Tibial nerve (tissue), 4 donors: ENCODE measurements at places on chromosomes 6 and 20.
A peak's percentile ranks its signal among the peaks of the same experiment; 100 is the strongest.

DNA sequence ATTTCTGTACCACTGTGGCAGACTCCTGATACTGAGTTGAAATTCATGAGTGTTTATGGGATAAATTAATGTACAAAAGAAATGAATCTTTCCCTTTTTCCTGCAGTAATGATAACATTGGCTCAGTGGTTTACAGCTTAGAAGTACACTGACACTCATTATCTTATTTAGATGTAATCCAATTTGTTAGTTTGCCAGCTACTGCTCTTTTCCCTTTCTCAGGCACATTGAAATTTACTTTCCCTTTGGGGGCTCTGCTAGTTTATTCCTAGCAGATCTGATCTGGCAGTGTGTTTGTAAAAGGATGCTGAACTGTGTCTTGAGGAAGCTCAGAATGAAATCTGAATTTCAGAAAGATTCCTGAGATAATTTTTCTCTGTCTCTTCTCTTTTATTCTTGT, 3.0 kb downstream of the CEP250 start:
- no peak for DNase-seq

GRCh38 chr6:74964871-74965441, 240.9 kb downstream of the COL12A1 start:
- DNase-seq = no peak

DNA sequence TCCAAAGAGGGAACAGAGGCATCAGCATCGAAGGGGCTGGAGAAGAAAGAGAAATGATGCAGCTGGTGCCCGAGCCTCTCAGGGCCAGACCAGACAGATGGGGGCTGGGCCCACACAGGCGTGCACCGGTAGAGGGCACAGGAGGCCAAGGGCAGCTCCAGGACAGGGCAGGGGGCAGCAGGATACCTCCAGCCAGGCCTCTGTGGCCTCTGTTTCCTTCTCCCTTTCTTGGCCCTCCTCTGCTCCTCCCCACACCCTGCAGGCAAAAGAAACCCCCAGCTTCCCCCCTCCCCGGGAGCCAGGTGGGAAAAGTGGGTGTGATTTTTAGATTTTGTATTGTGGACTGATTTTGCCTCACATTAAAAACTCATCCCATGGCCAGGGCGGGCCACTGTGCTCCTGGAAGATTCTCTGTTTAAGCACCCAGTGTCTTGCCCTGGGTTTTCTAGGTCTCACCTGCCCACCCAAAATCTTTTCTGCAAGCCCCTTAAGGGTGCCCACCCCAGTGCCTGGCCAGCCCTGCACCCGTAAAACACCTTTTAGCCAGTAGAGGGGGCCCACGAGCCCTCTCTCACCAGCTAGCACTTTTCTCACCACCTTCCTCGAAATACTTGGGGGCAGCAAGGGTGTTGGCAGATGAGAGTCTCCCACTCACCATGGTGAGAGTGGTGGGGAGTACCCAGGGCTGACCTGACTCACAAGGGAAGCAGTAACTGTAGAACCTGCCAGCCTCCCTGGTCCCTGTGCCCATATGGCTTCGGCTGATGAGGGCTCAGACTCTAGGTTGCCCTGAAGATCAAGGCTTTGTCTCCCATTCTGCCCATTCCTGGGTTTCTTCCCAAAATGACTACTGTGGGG, 35.7 kb upstream of the ID1 start:
- peak; percentile 71 for DNase-seq

DNA sequence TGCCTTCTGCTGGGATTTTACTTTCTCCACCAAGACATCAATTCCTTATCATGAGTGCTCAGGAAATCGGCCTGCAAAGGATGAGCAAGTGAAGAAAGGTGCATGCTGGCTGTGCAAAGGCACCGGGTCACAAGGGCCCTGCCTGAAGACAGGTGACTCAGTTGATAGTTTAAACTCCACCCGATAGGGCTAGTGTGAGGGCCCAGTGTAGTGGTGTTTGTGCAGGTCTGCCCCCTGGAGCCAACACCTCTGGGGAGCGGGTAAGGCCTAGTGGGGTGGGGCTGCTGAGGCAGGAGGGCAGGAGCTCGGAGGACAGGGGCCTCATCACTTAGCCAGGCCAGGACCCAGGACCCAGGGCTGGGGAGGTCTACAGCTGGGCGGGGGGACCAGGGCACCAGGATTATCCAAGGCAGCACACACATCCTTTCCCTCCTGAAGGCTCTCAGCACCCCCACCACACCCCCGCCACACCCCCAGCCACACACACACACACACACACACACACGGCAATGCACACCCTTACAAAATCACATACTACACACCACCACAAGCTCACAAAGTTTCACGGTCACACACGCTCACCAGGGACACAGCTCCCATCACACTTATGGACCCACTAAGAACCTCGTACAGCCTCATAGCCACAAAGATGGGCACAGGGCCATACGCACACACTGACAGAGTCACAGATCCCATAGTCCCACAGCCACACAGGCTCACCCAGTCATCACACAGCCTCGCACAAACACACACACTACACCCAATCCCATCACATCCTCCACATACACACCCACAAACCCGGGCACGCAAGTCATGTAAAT, 75.4 kb downstream of the GRM4 start:
- DNase-seq = no peak

DNA sequence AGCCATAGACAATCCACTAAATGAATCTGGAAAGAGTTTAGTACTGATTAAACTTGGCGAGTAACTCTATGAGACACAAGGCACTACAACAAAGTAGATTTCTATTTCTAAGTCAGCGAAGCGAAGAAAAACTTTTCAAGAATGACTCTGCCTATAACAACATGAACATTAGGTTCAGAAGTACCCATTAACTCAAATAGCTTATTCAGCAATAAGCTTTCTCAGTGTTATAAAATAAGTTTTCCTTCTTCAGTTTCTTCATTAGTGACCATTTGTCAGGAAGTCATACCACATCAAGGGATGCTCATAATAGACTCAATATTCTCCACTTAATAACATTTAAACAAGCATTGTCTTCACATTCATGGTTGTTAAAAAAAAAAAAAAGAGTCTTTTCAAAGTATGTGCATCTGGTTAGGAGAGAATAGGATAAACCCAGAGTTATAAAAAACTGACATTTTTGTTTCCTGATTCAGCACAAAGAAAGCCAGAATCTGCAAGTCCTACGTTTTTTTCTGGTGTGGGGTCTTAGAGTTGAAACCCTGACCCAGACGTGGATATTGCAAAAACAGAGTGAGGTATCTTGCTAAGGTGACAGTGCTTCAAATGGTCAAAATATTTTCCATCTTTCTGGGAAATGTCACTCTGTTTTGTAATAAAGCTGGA, 148.2 kb upstream of the PREP start:
- no peak for DNase-seq

GRCh38 chr6:130697995-130698535, 129.1 kb upstream of the SMLR1 start:
- no peak for DNase-seq

DNA sequence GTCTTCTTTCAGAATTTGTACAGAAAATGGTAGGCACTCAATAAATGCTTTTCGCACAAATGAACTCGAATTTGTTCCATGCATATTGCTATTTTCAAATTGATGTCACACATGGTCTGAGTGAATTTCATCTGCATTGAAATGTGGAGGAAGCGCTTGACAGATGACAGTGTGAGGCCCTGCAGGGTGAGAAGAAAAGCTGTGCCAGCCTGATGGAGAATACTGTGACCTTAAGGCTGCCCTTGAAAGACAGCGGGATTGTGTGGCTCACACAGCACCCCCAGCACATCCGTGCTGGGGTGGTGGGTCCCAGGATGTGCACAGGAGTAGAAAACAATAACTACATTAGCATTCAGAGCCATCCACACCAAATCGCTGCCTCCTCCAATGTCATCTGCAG, 14.8 kb upstream of the MCHR2 start:
- no peak for DNase-seq

DNA sequence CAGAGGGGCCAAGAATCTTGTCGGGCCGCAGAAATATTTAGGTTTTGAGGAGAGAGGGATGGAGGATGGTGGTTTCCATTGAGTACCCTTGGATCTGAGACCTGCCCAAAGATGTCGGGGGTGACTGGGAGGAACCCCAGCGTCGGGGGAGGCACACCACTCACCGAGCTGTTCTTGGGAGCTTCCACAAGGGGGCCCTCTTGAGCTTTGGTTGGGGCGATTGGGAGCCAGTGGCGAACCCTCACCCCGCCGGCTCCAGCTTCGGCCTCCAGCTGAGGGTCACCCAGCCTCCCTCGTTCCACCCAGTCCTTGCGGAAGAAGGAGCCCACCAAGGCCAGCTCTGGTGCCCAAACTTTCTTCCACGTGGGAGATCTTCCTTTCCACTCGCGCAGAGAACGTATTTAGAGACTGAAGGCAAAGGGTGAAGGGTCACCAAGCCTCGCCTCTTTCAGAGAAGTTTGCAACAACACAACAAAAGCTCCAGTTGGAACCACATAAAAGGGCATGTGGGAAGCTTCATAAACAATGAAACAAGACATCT, 33.6 kb downstream of the APCDD1L start:
- no peak for DNase-seq

GRCh38 chr6:149806127-149806526, 56.6 kb downstream of the PCMT1 start:
- DNase-seq = no peak

GRCh38 chr6:80316686-80317231, 210.3 kb downstream of the BCKDHB start:
- no peak for DNase-seq

DNA sequence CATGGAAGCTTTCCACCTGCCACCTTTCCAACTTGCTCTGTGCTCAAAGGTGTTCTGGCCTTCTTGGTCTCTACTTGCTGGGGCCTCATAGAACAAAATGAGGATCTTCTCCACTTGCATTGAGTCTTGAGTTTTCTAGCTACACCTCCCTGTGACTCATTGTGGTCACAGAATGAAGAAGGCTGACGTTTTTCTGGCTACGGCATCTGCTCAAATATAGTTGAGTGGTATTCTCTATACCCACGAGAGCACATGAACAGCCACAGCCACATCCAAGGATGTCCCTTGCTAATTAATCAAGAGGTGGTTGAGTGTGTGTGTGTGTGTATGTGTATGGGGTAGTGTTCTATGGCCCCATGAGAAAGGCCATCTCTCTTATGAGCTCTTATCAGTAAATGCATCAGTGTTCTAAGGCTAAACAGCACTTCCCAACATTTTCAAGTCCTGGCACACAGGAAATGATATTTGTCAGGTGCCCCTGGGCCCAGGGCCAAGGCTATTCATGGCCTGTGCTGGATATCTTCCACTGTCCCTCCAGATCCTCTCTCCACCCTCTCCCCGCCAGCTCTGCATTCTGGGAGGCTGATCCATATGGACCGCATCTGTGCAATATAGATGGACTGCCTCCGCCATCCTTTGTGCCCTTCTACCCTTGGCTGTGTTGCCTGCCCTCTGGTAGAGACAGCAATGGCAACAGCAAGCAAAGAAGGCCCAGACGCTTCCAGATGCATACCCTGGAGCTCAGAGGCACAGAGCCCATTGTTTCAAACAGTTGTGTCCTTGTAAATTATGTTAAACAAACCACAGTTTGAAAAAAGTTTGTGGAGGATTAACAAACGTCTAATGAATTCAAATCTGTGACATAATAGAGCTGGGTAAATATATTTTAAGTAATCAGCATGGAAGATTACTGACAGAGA, 150.2 kb downstream of the LRFN2 start:
- DNase-seq = no peak

- DNase-seq = no peak
Measured at GRCh38 chr6:3800850-3801591, 48.2 kb upstream of the FAM50B start.

- no peak for DNase-seq
Measured at GRCh38 chr6:143195349-143195845, 134.7 kb downstream of the AIG1 start.
